ENCODE measurements at places on chromosomes 3 and 15. TPM values are rescaled to one million over a fixed set of nuclear protein-coding genes. Genes with fewer than 3 reads are reported as not detected.

Gene TICRR
- 8.8 TPM for total RNA-seq

Gene SIAH2
- total RNA-seq, result 26.6 TPM

Gene SERPINI2
- 0.70 TPM for total RNA-seq

Gene CKMT1A
- total RNA-seq, result 37.3 TPM

Gene MUC20
- total RNA-seq, result 19.7 TPM

All from type B pancreatic cell (in vitro differentiated cells).